ENCODE measurements at places on chromosomes 7 and 10. TPM values are rescaled to one million over a fixed set of nuclear protein-coding genes. Genes with fewer than 3 reads are reported as not detected.

SLC39A12 gene
- not detected for total RNA-seq

- no peak overlapping the region for H3K27ac ChIP-seq
- H3K4me3 ChIP-seq = no peak overlapping the region
- no peak for DNase-seq
Observed at GRCh38 chr10:122361046-122361445, 13.5 kb upstream of the PLEKHA1 start.

- H3K4me3 ChIP-seq = no peak overlapping the region
- no peak for DNase-seq
- no peaks in the 10 kb centered on the region for H3K36me3 ChIP-seq
- no peaks in the 10 kb centered on the region for H3K27me3 ChIP-seq
- H3K4me1 ChIP-seq = no peaks in the 10 kb centered on the region
Observed at GRCh38 chr7:92854501-92855238, 18.3 kb upstream of the CDK6 start.

DNA sequence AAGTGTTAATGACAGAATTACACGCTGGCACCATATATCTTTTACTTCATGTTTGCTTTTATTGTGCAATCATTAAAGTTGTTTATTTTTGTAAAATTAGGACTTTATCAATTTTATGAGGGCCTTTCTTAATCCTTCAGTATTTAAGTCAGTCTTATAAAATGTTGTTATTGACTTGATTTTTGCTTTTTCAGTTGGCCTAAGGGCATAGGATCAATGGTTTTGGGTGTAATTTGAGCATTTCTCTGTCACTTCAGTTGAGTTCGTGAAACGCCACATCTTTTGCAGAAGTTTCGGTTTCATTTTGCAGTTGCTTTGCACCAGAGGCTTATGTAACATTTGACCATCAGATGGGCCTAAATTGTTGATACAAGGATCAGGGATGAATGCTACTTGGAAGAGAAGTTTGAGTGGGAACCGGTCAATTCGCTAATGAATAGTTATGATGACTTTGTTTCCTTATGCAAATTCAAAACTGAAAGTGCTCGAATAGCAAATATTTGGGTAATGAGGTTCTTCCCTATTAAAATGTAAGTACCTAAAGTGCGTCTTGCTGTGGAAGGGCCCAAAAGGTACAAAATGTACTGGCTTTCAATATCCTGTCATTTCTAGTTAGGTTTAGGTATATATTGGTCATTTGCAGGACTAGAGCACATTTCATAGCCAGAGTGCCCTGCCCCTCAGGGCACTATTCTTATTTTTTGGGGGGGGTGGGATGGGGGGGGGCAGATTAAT, 340.9 kb downstream of the LRMDA start:
- DNase-seq = no peak
- H3K4me1 ChIP-seq = peaks cover 32% of the 10 kb centered on the region
- H3K27me3 ChIP-seq = no peaks in the 10 kb centered on the region
- no peaks in the 10 kb centered on the region for H3K36me3 ChIP-seq
- H3K4me3 ChIP-seq = no peak overlapping the region

CALHM3 gene
- total RNA-seq = 0.16 TPM

CTAGE4 gene
- 0.69 TPM for total RNA-seq

DNA sequence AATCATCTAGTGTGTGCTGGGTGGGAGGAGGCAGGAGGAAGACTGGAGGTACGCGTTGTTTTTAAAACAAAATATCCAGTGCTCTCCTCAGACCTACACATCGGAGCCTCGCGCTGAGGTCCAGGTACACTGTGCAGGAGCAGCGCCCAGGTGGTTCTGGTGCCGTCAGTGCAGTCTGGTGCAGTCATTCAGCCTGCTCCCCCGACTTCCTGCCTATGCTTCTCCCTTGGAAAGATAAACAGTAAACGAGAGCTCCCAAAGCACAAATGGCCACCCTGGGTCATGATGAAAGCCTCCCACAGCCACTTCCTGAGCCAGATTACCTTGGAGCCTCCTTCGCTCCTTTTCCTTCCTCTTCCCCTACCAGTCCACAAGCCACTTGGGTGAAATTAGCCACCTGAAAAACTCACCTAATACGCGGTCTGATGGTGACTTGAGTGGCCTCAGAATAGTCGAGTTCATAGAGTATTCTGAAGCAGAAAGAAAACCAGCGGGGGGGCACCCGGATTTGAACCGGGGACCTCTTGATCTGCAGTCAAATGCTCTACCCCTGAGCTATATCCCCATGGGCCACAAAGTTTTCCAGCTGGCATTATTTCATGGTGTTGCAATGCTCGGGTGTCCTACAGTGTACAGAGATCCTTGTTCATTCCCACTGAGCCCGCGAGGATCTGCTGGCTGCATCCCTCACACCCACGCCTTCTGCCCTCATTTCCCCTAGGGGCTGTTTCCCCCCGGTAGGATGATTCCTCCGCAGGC, 82.5 kb downstream of the ZNF467 start:
- no peaks in the 10 kb centered on the region for H3K4me1 ChIP-seq
- no peak for DNase-seq
- H3K27ac ChIP-seq = no peak overlapping the region
- H3K4me3 ChIP-seq = no peak overlapping the region
- peaks cover 15% of the 10 kb centered on the region for H3K27me3 ChIP-seq

DNA sequence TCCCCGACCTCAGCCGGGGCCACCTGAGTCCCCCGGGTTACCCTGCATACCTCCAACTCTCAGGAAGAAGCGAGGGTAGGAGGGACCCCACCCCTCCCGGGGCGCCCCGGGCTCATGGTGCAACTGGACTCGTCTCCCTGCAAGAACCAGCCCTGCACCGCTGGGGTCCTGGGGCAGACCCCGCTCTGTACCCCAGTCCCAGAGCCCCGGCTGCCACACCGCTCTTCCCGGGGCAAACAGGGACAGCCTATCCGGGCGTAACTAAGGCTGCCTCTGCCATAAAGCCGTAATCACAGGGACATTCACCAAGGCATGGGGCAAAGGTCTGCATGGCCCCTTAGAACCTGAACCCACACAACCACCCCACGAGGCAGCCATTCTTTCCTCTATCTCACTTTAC, 6.7 kb upstream of the MAFK start:
- DNase-seq = no peak
- H3K27ac ChIP-seq = no peak overlapping the region
- H3K27me3 ChIP-seq = no peaks in the 10 kb centered on the region
- no peaks in the 10 kb centered on the region for H3K4me1 ChIP-seq
- no peak overlapping the region for H3K4me3 ChIP-seq

DEPP1 gene
- 182 TPM for total RNA-seq

- no peak overlapping the region for H3K27ac ChIP-seq
- no peaks in the 10 kb centered on the region for H3K27me3 ChIP-seq
- H3K4me1 ChIP-seq = no peaks in the 10 kb centered on the region
- H3K4me3 ChIP-seq = no peak overlapping the region
- no peaks in the 10 kb centered on the region for H3K36me3 ChIP-seq
Observed at GRCh38 chr7:13880789-13881188, 108.7 kb downstream of the ETV1 start.

ZNF804B gene
- total RNA-seq = 0.55 TPM

DNA sequence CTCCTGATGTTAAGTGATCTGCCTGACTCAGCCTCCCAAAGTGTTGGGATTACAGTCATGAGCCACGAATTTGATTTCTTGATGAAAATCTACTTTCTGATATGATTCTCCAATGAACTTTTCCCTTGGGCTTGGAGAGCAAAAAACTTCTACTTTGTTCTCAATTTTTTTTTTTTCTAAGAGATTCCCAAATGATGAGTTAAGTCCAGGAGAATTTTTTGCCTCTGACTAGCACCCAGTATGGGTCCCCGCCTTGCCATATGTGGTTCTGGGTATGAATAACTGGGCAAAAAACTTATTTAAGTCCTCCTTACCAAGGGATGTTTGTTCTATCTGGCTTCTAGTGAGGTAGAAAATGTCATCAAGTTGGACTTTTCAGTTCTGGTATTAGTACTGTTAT, 147.9 kb upstream of the LYZL1 start:
- no peak overlapping the region for H3K27ac ChIP-seq
- no peak for DNase-seq
- H3K4me3 ChIP-seq = no peak overlapping the region
- no peaks in the 10 kb centered on the region for H3K4me1 ChIP-seq
- H3K27me3 ChIP-seq = no peaks in the 10 kb centered on the region

DNA sequence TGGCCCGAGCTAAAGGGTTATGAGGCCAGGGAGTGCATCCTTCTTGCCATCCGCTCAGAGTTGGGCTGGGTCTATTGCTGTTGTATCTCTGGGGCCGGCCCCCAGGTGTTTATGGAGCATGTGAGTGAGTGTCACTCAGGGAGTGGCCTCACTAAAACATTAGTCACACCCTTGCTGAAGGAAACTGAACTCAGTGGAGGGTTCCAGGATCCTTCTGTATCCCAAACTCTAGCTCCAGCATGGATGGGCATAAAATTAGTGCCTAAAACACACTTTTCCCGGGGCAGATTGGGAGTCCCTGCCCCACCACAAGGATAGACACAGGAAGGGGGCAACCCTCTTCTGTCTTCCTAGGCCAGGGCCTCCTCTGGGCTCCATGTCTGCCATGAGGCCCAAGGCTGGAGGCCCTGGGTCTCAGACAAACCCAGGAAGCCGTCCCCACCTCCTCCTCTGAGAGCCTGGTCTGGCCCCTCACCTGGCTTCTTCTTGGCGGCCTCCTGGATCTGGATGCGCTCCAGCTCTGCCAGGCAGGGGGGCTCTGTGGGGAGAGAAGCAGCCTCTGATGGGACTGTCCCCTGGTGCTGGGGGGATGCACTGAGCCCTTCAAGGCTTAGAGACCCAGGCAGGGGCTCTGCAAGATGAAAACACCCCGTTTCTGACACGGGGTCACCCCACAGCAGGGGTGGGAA, 24.5 kb downstream of the SPOCK2 start:
- H3K27me3 ChIP-seq = no peaks in the 10 kb centered on the region
- H3K27ac ChIP-seq = no peak overlapping the region
- H3K36me3 ChIP-seq = no peaks in the 10 kb centered on the region
- H3K4me1 ChIP-seq = no peaks in the 10 kb centered on the region
- DNase-seq = no peak

DNA sequence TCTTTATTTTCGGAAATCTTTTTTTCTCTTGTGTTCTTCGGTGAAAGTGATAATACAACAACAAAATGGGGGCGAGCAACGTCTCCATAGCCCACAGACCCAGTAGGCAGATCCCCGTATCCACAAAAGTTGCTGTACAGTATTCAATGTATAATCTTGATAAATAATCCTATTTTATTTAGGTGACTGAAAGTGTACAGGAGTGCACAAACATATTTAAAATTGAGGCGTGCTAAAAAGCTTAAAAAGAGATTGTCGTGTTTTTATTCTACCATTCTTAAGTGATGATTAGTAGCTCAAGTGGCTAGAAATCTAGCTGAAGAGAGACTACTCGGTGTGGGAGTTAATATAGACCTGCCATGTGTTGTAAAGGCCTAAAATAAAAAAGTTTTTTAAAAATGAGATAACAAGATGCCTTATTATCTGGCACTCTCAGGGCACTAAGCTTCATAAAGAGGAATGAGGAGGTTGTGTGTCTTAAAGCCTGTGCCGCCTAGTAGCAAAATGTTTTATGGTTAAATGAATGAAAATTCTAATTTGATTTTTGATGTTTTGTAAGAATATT, 1.6 kb downstream of the CAPZA2 start:
- no peaks in the 10 kb centered on the region for H3K36me3 ChIP-seq
- peaks cover 19% of the 10 kb centered on the region for H3K4me1 ChIP-seq
- no peak for DNase-seq
- peak overlapping the region; percentile 93 for H3K4me3 ChIP-seq

PPRC1 gene
- total RNA-seq = 15.5 TPM

GRCh38 chr7:105877736-105878135, 1.3 kb upstream of the ATXN7L1 start:
- H3K36me3 ChIP-seq = no peaks in the 10 kb centered on the region
- peak overlapping the region; percentile 41 for H3K27ac ChIP-seq
- H3K27me3 ChIP-seq = no peaks in the 10 kb centered on the region
- no peak for DNase-seq
- peaks cover 7% of the 10 kb centered on the region for H3K4me1 ChIP-seq
- H3K4me3 ChIP-seq = peak overlapping the region; percentile 81

NKX1-2 gene
- not detected for total RNA-seq

DNA sequence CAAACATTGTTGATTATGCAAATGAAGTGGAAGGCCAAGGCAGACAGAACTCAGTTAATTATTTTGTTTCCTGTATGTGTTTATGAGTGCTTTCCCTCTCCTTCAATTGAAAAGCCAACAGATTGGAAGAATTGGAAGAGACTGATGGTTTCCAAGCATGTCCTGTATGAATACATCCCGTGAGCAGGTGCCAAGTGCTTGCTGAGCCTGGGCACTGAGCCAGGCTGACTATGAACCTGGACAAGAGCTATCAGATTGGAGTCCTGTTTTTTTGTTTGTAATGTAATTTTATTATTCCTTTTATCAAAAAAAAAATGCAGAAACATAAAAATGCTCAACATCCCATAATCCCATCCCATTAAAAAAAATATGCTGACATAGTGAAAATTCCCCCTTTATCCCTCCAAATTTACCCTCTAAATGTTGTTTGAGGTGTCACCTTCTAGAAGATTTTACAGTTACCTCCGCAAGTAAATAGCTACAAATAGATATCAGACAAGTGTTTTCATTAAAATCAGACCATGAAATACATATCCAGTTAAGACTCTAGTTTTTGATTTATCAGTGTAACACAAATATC, 449.5 kb downstream of the GRID1 start:
- H3K27me3 ChIP-seq = no peaks in the 10 kb centered on the region
- no peak overlapping the region for H3K27ac ChIP-seq
- H3K4me3 ChIP-seq = no peak overlapping the region

DNA sequence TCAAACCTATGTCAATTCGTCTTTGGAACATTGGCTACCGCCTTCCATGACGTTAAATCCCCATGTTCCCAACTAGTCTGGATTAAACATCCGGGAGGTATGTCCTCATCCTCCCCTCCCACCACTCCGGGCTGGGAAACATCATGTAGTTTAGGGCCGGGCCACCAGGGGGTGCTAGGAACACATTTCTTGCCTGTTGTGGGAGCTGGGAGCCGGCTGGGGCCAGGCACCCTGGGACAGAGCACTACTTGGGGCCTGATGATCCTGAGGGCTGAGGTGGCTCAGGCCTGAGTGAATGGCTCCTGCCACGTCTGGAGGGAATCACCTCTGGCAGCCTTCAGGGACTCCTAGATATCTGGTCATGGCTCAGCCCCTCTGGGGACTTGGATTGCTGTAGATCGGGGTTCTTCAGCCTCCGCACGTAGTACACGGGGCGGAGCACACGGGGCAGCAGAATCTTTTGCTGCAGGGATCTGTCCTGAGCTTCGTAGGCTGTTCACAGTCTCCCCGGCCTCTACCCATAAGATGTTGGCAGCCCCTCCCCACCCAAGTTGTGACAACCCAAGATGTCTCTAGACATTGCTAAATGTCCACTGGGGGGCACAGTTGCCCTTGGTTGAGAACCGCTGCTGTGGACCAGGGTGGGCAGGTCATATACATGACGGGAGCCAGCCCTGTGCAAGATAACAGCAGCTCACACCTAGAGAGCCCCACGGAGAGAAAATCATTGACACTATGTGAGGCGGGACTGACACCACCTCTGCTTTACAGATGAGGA, 141.2 kb upstream of the ZNF716 start:
- no peaks in the 10 kb centered on the region for H3K4me1 ChIP-seq
- H3K27me3 ChIP-seq = no peaks in the 10 kb centered on the region
- H3K36me3 ChIP-seq = no peaks in the 10 kb centered on the region
- H3K4me3 ChIP-seq = no peak overlapping the region
- DNase-seq = peak; percentile 33

SLC13A1 gene
- 0.19 TPM for total RNA-seq

- DNase-seq = no peak
- no peaks in the 10 kb centered on the region for H3K36me3 ChIP-seq
- H3K27ac ChIP-seq = no peak overlapping the region
- no peak overlapping the region for H3K4me3 ChIP-seq
- H3K4me1 ChIP-seq = peaks cover 52% of the 10 kb centered on the region
Observed at GRCh38 chr10:32329061-32329460, 17.9 kb downstream of the EPC1 start.

Measured in pancreas (tissue), 10 donors.